ENCODE measurements at places on chromosomes 5 and 9.
A peak's percentile ranks its signal among the peaks of the same experiment; 100 is the strongest.

DNA sequence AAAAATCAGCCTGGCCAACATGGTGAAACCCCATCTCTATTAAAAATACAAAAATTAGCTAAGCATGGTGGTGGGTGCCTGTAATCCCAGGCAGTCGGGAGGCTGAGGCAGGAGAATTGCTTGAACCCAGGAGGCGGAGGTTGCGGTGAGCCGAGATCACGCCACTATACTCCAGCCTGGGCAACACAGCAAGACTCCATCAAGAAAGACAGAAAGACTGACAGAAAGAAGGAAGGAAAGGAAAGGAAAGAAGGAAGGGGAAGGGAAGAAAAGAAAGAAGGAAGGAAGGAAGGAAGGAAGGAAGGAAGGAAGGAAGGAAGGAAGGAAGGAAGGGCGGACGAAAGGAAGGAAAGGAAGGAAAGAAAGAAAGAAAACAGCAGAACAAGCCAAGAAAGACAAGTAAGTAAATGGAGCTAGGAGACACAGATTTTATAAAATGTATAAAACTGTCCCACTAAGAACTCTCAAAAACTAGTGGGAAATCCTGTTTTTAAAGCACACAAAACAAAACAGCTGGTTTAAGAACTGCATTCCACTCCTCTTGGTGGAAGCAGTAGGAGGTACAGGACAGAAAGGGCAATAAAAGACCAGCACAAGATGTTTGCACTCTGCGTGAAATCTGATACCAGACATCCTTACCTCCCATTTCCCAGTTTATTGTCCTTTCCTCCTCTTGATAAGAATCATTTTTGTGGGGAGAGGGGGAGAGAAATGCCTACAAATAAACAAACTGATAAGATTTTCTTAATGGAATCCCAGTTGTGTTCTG, 46.7 kb downstream of the MYO10 start:
- no peak for DNase-seq

- DNase-seq, result no peak
Observed at GRCh38 chr5:55151923-55152842, 7.8 kb upstream of the GPX8 start.

DNA sequence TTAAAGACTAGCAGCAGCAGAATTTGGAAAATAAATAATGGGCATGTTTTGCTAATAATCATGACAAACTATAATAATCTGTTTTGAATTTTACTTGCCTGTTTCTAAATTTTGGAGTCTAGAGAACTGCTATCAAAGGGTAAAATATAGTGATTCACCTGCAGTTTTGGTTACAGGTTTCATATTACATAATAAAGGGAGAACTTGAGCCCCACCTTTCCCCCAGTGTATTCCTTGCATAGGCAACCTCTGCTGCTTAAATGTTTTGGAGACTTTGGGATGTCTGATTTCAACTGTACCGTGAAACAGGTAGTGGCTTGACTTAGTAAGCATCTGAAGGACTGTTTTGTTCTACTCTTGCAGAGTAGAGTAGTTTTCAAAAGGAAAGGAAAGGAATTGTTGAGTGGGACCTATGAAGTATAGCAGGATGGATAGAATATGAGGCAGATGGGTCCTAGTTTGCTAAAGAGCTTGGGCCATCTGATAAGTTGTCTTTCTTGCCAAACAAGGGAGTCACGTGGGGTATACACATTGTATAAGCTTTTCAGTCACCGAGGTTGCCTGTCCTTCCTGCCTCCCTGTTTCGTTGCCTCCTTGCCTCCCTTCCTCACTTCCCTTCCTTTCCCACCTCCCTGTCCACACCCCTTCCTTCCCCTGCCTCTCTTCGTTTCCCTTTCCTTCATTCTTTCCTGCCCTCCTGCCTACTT, 19.1 kb downstream of the CREBRF start:
- no peak for DNase-seq

DNA sequence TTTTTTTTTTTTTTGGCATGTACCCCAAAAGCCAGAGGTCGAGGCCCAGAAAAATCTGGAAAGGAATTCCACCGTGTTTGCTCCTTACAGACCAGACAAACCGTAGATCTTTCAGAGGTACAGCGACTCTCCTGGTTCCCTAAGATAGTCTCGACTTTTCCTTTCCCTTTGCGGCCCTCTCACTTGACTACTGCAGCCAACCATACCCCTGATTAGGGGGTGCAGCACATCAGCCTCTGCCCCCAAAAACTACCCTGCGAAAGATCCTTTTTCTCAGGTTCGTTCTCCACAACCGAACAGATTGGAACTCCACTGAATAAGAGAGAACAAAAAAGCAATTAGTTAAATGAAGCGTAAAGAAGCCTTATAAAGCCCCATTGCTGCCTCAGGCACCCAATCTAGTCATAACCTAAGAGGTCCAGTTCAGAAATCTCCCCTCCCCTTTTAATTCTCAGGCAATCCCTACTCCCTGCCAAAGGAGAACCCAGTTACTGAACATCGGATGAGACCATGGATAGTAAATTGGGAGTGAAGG, 379 bp upstream of the TICAM2 start:
- no peak for DNase-seq

DNA sequence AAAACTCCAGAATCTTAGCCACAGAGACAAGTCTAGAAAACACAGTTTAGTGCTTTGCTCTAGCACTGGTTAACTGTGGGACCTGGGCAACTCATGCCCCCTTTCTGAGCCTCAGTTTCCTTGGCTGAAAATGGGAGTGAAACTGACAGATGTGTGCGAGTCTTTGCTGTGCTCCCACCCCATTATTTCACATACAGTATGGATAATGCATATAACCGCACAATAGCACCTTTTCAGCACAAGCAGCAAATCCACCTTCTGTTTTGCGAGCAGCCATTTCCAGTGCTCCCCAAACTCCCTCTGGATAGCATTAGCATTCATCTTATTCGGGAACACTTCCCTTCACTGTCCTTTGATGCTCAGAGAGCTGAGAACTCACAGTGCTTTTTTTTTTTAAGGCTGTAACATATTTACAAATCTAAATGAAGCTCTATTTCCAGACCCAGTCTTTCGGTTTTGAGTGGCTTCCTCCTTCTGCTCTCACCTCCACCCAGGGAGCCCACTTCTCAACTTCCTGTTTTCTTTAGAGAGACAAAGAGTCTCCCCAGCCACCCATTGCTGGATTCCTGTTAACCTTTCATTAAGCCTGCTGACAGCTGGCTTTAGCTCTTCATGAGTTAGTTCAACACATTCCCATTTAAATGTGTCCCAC, 49.2 kb downstream of the TIMD4 start:
- DNase-seq, result no peak

GRCh38 chr9:84296146-84296843, 44.3 kb downstream of the SLC28A3 start:
- DNase-seq, result no peak

DNA sequence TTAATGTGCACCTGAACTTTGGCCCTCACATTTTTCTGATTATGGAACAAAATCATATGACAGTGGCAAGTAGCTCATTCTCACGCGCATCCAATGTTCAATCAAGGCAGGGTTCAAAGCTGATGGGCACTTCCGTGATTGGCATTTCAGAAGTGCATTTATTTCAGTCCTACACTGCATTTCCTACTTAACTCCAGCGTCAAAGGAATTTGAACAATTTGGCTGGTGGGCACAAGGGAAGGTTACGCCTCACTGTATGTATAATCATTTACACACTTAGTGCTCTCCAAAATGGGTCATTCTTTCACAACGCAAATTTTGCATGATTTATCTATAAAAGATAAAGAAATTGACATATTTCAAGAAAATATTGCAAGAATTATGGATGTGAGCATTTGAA, 167.9 kb upstream of the VLDLR start:
- no peak for DNase-seq

DNA sequence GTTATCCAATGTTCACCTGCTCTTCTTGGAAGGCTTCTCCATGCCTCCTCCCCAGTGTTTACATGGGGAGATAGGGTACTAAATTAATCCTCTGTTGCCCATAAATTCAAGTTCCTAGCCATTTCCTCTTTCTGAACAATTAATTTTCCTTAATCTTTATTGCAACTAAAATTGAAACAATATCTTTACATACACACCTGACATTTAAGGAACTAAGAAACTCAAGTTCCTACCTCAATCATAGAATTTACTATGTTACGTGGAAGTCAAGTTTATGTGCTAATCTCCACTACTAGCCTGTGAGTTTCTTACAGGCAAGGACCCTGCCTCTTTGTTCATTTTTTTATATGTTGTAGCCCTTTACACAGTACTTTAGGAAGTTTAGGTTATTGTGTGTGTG, 10.1 kb upstream of the ADRB2 start:
- DNase-seq, result no peak

GRCh38 chr5:64659289-64659688, 31.0 kb upstream of the SHISAL2B start:
- no peak for DNase-seq

- DNase-seq, result no peak
Observed at GRCh38 chr5:143156086-143156485, 247.4 kb downstream of the NR3C1 start.

- DNase-seq, result no peak
Observed at GRCh38 chr9:80375477-80375876, 803.7 kb downstream of the TLE4 start.

- DNase-seq, result no peak
Observed at GRCh38 chr5:5460311-5460710, 37.8 kb downstream of the ICE1 start.

DNA sequence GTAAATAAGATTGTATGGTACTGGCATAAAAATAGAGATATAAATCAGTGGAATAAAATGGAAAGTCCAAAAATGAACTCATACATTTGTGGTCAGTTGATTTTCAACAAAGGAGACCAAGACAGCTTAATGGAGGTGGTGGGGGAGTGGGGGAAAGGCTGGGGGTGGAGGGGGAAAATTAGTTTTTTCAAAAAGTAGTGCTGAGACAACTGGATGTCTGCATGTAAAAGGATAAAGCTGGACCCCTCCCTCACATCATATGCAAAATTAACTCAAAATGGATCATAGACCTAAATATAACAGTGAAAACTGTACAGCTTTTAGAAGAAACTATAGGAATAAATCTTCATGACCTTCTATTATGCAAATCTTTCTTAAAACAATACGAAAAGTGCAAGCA, 107.0 kb downstream of the HMHB1 start:
- DNase-seq, result no peak

DNA sequence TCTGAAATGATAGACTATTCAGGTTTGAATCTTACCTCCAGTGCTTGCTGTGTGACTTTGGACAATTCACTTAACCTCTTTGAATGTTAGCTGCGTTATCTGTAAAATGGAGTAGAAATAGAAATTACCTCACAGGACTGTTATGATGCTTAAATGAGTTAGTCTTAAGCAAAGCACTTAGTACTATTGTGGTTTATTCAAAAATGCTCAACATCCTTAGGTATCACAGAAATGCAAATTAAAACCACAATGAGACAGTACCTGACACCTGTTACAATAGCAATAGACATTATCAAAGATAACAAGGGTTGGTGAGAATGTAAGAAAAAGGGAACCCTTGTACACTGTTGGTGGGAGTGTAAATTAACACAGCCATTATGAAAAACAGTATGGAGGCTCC, 77.6 kb upstream of the FREM1 start:
- no peak for DNase-seq

DNA sequence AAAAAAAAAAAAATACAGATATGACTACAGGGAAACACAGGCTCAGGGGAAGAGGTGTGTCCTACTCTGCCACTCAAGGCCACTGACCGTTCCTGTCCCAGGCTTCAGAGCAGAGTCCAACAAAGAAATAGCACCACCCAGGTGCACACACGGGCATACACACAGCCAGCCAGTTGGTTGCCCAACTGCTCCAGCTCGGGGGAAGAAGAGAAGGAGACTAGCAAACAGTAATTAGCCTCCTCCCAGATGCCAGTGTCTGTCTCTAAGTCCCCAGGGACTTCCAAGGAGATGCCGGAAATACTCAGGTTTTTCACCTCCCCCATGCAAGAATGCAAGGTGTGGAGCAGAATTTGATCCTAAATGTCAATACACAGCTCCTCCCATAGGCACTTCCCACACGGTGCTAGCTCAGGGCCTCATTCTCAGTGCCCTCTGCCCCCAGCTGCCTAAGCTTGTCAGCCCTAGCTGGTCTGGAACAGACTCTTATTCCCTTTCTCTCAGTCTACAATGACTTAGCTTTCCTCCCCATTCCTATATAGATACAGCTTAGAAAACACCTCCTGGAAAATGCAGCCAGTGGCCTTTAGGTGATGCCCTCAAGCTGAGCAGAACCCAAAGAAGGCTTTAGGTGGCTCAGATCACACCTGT, 1.7 kb downstream of the MYORG start:
- no peak for DNase-seq

DNA sequence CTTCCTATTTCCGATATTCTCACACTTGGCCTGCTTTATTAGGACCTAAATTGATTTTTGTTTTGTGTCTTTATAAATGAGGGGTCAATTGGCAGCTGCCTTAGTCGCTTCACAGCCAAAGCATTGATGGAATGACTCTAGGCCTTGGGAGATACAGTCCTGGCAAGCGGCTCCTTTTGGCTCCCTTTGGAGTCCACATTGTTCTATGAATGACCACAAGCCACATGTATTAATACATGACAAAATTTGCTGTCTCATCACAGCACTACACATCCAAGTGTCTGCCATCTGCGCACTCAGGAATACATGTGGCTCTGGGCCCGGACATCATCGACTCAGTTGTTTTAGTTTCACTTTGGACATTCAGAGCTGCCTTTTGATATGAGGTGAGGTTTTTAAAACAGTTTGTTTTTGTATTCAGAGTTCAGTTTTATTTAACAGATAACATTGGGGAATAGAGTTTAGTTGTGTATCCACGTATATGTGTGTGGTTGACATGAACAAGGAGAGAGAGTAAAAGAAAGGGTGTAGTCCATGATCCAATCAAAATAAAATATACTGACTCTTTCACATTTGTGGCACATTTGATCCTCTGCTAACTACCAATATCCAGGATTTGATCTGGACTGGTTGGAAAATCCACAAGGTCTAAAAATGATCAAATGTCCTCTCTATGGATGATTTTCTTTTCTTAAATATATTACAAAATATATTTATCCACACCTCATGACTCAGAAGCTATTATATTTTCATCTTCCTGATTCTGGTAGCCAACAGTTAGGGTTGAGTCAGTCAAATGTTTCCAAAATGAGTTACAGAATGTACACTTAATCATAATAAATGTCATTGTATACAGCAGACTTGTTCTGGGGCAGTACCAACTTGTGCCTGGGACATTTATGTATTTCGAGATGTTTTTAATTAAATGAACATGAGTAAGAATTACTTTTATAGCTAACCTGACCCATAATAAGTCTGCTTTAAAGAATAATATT, 114.0 kb upstream of the MTAP start:
- DNase-seq, result no peak

DNA sequence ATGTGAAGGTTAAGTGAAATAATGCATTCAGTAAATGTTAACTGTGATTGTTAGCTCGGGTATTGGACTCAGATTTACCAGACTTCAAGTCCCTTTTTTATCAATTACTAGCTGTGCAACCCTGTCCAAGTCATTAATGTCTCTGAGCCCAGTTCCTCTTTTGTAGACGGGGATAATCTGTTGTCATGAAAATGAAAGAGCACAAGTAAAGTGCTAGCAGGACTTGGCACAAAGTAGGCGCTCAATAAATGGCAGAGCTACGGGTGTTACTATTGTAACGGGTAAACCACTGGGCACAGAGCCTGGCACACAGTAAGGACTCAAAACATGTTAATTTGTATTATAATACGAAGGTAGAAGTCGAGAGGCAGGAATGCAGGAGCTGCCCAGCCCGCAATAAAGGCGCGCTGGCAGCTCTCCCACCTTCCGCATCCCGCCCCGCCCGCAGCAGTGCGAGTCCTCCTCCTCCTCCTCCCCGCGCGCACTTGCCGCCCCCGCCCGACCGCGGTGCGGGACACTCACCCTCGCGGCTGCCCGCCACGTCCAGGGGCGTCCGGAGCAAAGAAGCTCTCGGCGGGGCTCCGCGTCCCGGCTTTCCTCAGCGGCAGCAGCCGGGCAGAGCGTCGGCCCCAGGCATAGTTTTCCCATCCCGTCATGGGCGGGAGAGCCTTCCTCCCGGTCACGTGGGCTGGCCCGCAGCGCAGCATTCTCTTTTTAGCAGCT, at the start of gene C1QTNF2:
TSS of gene C1QTNF2 (minus strand) at position 637 of the 723 bp plus-strand sequence. CDS start 15,615 bp downstream, outside the sequence.
- DNase-seq, result peak; percentile 34
